ENCODE measurements at places on chromosomes 16 and 17.

GRCh38 chr16:19502395-19503131 lies 19.3 kb downstream of the GDE1 start:
- peak; percentile 60 for DNase-seq

DNA sequence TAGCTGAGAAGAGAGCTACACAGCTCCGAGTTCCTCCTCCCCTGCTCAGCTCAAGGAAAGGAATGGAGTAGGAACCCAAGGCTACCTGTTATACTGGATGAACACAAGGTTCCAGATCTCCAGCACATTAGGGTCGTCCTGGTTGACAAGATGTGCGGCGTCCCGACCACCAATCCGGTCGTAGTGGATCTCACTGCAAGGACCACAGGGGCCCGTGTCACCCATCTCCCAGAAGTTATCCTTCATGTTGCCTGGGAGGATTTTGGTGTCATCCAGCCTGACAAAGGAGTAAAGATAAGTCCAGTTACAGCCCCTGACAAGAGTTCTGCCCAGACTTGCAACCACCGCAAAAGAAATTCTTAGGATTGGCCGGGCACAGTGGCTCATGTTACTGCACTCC lies 17.6 kb downstream of the AARS1 start:
- no peak for DNase-seq

- peak; percentile 54 for DNase-seq
These were observed 24.3 kb downstream of the POLR3E start for GRCh38 chr16:22321340-22322001.

- no peak for DNase-seq
These were observed 27.9 kb downstream of the SLFN11 start for GRCh38 chr17:35345445-35345925.

- no peak for DNase-seq
These were observed 4.3 kb downstream of the SPATA2L start for GRCh38 chr16:89697161-89697615.

DNA sequence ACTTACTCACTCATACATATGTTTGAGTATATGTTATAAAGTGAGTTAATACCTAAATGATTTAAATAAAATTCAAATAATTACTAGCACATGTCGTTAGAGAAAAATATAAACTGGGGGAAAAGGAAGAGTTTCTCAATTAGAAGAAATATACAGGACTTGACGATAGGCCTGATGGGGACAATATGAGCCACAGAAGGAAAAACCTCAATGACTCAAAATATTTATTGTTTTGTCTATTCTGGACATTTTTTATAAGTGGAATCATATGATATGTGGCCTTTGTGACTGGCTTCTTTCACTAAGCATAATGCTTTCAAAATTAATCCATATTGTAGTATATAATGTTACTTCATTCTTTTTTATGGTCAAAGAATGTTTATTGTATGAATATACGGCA lies 339.2 kb upstream of the PMFBP1 start:
- DNase-seq = no peak

DNA sequence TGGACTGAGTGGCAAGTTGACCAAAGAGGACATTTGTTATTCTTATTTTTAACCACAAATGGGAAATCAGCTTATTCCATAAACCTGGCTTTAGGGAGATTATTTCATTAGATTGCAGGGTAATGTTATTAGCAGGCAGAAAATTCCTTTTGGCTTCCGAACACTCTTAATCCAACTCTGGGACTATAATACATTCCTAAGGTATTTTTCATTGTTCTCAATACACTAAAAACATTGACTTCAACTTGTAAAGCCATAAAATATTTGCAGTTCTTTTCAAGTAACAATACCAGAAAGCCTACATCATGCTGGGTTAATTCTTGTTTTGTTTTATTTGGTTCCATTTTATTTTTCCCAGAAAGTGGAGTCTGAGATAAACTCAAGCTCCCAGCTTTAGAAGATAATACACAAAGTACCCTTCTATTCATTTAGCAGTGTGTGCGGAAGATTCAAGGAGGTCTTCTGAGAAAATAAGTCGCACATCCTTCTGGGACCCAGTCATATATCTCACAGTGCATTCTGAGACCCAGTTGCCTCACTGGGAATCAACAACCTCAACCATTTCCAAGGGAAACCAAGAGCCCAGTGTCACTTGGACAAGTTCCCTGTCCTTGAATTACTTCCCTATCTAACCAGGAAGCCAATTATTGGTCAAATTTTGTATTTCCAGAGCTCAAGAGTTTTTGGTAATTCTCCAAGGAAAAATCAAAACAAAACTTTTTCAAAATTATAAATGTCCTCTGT lies 389.6 kb upstream of the DYNLRB2 start:
- DNase-seq = no peak

DNA sequence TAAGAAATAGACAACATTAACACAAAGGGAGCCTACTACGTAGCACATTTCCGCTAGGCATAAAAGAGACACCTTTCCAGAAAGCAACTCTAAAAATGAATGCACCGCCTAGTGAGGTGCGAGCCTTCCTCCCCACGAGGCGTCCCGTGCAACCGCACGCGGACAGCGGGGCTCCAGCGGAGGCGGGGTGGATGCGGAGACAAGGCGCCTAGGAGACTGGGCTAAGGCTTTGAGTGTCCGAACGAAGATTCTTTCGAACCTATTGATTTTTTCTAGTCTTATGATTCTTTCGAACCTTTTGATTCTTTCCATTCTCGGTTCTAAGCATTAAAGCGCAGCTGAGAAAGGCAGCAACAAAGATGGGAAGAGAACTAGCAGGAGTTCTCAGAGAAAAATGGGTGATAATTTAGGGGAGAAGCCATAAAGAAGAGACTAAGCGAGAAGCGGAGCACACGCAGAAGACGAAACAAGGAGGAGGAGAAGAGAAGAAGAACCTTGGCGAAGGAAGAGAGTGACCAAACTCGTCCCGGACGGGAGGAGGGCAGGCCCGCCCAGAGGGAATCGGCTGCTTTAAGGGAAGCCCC lies 394 bp upstream of the CPD start:
- peak; percentile 35 for DNase-seq

DNA sequence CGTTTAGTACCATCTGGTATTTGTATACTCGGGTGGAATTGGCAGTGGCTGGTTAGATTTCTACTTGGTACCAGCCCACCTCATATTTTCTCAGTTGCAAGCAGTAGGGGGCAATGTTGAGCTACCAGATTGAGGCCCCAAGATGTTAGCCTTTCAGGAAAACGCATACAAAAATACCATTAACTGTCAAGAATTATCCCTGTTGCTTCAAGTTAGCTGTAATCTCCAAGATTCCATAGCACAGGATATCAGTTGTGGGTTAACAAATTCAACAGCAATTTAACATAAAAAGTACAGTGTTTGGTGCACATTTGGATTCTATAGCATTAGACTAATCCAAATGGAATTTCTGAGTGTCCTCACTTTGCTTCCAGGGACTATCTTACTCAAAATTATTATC lies 188.2 kb downstream of the FTO start:
- DNase-seq = peak; percentile 13

- DNase-seq = no peak
These were observed 18.6 kb downstream of the PDP2 start for GRCh38 chr16:66898933-66899309.

GRCh38 chr16:89277049-89277448 lies 59.5 kb downstream of the ZNF778 start:
- DNase-seq = no peak

- DNase-seq = no peak
These were observed 168.0 kb upstream of the IRX3 start for GRCh38 chr16:54454616-54455015.

GRCh38 chr16:87032554-87032953 lies 284.6 kb downstream of the C16orf95 start:
- DNase-seq = no peak

- DNase-seq = no peak
These were observed 16.8 kb downstream of the MARCHF10 start for GRCh38 chr17:62791235-62791734.

- peak; percentile 54 for DNase-seq
These were observed 23.9 kb downstream of the LGALS9 start for GRCh38 chr17:27654654-27655524.

DNA sequence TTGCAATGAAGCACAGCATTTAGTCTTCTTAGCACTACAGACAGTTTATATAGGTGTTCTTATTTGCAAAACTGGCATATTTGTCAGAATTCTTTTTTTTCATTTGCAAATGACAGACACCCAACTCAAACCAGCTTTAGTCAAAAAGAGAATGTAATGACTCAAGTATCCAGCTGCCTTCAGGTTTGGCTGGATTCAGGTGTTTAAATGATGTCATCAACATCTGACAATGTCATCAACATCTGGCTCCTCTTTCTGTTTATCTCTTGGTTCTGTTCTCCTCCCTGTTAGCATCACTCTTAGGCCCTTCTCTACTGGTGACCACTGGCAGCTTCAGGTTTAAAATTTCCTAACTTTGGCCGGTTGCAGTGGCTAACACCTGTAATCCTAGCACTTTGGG lies 18.9 kb downstream of the TMC5 start:
- DNase-seq = no peak

GRCh38 chr17:48925991-48926342 lies 17.8 kb downstream of the UBE2Z start:
- no peak for DNase-seq

DNA sequence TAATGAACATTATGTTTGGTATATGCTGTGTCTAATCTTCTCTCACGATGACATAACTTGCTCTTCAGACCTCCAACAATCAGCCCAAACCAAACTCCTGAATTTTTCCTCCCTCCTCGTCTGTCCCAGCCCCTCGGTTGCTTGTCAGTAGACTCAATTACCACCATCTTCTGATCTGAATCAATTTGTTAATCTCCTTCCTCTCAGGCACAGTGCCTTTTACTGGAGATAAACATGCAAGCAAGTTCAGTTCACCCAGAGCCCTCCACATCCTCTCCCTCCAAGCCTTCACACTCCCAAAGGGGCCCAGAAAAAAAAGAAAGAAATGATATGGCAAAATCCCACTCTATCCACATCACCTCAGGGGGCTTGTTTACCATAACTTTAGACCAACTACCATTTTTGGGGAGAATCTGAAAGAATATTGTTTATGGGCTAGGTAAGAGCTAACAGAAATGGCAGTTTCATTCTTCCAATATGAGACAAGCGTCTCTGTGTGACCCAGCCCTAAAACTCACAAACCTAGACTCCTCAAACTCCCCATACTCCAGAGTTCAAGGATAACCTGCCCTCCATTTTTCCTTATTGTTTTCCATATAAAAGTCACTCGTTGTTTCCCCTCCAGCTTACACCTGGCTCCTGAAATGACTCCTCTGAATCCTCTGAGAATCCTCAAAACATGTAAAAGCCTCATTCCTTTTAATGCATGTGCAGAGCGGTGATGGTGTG lies 1.5 kb downstream of the TEX2 start:
- no peak for DNase-seq

DNA sequence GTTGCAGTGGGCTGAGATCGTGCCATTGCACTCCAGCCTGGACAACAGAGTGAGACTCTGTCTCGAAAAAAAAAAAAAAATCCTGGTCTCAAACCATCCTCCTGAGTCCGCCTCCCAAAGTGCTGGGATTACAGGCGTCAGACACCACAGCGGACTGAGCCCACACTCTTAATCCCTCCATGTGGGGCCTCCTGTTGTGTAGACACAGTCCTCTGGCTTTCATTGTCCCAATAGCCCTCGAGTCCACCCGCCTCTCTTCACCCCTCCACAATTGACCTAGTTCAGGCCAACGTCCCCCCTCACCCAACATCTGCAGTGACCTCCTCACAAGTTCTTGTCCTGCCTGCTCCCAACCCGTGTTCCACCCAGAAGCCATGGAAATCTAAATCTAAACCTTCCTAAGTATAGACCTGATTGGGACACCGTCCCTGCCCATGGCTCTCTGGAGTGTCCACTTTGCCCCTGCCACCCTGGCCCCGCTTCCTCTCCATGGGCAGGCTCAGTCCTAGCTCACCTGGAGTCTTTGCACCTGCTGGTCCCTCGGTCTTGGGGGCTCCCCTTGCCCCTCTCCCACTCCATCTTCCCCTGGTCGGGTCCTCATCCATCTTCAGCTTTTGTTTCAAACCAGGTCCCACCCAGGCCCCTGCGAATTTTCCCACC lies 46.7 kb downstream of the HAPSTR1 start:
- no peak for DNase-seq

DNA sequence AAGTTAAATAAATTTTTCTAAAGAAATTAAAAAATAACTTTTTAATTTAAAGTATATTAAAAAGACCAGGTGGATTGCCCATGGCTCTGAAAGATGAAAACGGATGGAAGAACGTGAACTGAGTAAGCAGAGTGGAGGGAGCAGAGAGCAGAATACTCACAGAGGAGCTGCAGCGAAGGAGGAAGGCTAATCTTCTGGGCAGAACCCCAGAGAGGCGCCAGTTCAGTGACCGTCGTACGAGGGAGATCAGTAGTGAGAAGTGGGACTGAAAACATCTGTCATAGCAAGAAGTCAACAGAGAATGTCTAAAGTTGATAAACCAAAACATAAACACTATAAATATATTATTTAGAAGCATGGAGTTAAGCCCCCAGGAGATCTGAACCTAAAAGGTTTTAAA lies 34.9 kb downstream of the UBE2G1 start:
- DNase-seq = no peak

- no peak for DNase-seq
These were observed 13.3 kb downstream of the CNEP1R1 start for GRCh38 chr16:50038286-50038685.

DNA sequence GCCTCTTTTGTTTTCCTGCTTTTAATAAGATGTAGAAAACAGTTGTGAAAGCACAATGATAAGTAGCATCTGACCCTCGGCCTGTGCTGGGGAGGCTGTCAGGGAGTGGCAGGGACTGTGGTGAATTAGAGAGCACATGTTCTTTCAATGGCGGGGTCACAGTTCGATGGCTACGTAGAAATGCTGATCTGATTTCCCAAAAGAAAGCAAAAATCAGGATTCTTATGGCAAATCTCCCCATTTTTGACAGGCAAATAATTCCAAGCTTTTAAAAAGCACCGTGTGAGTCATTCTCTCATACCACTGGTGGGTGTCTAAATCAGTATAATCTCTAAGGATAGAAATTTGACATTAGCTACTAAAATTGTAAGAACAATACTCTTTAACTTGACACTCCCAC lies 4.2 kb upstream of the MAPK7 start:
- DNase-seq = no peak

DNA sequence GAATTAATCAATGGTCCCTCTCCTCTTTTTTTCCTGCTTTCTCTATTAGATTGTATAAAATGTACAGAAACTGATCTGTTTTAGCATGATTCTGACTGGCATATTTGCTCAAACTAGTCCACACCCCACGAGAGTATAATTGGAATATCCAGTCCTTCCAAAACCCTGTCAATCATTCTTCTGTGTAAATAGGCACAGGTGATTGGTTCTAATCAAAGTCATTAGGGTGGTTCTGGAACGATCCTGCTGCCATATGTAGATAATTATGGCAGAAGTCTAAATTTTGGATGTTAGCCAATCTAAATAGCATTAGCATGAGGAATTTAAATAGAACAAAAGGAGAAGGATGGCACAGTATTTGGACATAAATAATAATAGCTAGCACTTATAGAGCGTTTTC lies 165.7 kb downstream of the SHISA6 start:
- no peak for DNase-seq

DNA sequence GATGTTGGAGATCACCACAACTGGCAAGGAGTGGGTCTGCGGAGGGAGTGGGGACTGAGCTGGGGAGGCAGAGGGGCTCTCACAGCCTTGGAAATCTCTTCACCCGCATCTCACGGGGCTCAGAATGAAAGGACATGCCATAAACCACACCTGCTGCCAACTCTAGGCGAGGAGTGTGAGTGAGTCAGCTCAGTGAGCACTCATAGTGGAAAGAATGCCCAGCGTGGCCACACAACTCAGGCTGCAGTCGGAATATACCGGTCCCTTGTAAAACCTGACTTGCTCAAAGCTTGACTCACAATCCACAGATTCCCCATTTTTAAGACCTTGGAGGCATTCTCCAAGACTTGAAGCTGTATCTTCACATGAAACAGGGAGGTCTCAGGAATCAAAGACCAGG lies 36.7 kb downstream of the STAT5A start:
- no peak for DNase-seq
